ENCODE measurements at places on chromosomes 7 and 10.

GRCh38 chr7:24701261-24702235 lies 55.7 kb downstream of the GSDME start:
- DNase-seq: no peak

DNA sequence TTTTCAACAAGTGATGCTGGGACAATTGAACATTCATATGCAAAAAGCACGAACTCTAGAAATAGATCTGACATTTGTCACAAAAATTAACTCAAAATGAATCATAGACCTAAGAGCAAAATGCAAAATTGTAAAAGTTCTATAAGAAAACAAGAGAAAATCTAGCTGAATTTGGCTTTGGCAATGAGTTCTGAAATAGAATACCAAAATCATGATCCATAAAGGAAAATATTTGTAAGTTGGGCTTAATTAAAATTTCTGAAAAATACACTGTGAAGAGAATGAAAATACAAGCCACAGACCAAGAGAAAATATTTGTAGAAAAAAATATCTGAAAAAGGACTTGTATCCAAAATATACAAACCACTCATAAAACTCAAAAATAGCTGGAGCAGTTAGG lies 698.8 kb upstream of the CELF2 start:
- no peak for DNase-seq

- no peak for DNase-seq
Measured at GRCh38 chr7:155591055-155591775, 44.9 kb upstream of the CNPY1 start.

GRCh38 chr10:48651293-48651692 lies 33.4 kb upstream of the WDFY4 start:
- DNase-seq: no peak

- no peak for DNase-seq
Measured at GRCh38 chr7:28512668-28513440, 100.5 kb downstream of the CREB5 start.

DNA sequence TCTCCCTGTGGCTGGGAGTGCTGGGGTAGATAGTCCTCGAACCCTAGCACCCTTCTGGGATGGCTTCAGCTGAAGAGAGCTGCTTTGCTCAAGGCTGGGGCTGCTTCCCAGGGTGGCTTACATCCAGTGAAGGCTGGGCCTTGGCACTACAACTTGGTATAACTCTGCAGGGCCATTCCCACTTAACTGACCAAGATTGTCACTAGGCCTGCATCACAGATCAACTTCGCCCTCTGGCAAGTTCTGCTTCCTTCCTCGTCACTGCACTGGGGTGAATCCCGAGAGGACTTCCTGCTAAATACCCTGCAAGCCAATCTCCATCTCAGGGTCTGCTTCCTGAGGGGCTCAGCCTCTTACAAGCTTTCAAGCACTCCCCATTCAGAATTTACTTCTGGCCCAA lies 195.2 kb downstream of the DOCK4 start:
- no peak for DNase-seq

DNA sequence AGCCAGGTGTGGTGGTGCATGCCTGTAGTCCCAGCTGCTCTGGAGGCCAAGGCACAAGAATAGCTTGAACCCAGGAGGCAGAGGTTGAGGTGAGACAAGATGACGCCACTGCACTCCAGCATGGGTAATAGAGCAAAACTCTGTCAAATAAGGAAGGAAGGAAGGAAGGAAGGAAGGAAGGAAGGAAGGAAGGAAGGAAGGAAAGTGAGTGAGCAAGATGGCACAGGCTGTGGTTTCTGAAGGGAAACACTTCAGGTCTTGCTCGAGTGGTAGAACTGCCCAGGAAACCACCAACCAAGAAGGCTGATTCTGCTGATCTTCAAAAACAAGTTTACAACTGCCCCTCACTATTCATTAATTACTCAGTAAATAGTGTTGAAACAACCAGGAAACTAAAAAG lies 45.2 kb downstream of the EZH2 start:
- no peak for DNase-seq

- no peak for DNase-seq
Measured at GRCh38 chr7:13489386-13489785, 500.1 kb downstream of the ETV1 start.

GRCh38 chr7:29854257-29854938 lies 48.1 kb downstream of the WIPF3 start:
- DNase-seq: no peak

DNA sequence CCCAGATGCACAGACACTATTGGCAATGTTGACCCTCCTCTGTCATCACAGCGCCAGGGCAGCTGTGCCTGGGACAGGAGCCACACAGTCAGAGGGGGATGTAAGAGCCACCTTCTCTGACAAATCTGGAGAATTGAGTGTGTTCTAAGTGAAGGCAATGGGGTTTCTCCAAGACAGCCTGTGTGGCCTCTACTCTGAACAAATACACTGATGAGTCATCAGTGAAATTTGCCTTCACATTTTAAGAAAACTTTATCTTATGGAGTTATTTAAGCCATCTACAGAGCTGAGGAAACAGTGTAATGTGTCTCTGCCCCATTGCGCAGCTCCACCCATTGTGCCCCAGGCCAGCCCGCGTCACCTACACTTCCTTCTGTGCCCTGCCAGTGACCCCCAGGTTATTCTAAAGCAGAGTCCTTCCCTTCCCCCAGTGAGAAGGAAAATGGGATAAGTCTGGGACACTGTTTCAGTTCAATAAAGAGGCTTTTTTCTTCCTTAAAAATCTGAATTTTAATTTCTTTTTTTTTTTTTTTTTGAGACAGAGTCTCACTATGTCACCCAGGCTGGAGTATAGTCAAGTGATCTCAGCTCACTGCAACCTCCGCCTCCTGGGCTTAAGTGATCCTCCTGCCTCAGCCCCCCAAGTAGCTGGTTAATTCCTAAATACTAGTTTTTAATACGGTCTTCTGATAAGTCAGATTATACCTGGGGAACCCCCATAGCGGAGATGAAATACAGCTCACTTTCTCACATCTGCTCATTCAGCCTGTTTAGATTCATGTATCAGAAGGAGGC lies 21.8 kb downstream of the AKR1E2 start:
- no peak for DNase-seq

DNA sequence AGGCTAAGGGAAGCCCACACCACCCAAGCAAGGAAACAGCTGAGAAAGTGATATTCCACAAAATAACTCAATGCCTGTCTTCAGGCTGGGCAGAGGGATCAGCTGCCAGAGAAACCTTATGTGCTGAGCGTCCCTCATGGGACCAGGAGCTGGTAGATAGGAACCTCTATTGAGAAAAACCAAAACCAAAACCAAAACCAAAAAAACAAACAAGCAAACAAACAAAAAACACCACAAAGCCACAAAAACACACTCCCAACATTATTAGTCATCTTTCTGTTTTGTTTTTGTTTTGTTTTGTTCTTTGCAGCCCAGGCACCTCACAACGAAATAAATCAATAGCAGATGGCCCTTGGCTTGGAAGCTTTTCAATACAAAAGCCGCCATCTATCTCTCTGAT lies 760.8 kb upstream of the CELF2 start:
- DNase-seq: no peak

DNA sequence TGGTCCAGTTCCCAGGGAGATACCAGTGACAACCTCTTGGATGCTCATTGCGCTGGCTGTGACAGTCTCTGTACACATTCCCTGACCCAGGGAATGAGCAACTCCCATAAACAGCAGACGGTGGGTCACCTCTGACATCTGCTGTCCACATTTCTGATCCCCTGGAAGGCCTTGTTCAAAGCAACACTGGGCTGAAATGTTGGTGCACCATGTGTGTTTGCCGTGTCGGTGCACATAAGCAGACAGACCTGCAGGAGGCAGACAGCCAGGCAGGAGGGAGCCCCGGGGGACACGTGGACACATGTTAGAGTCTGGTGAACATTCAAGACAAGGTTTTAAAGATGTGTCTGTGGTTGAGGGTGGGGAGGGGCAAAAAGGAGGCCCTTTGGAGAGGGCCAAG lies 254.9 kb downstream of the PLXNA4 start:
- DNase-seq: no peak

DNA sequence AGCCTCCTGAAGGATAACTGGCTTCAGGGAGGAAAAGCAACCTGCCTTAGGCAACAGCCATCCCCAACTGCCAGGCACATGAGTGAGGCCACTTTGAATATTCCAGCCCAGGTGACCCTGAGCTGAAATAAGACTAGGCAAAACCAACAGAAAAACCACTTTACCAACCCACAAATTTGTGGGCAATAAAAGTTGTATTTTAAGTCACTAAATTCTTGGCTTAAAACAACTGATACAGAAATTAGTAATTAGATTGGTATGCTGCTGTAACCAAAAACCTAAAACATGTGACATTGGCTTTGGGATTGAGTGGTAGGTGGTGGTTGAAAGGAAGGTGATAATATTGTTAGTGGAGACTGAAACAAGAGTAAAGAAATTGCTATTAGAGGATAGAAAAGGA lies 39.9 kb downstream of the ABCB4 start:
- no peak for DNase-seq

- no peak for DNase-seq
Measured at GRCh38 chr7:2926120-2926895, 82.2 kb upstream of the GNA12 start.

DNA sequence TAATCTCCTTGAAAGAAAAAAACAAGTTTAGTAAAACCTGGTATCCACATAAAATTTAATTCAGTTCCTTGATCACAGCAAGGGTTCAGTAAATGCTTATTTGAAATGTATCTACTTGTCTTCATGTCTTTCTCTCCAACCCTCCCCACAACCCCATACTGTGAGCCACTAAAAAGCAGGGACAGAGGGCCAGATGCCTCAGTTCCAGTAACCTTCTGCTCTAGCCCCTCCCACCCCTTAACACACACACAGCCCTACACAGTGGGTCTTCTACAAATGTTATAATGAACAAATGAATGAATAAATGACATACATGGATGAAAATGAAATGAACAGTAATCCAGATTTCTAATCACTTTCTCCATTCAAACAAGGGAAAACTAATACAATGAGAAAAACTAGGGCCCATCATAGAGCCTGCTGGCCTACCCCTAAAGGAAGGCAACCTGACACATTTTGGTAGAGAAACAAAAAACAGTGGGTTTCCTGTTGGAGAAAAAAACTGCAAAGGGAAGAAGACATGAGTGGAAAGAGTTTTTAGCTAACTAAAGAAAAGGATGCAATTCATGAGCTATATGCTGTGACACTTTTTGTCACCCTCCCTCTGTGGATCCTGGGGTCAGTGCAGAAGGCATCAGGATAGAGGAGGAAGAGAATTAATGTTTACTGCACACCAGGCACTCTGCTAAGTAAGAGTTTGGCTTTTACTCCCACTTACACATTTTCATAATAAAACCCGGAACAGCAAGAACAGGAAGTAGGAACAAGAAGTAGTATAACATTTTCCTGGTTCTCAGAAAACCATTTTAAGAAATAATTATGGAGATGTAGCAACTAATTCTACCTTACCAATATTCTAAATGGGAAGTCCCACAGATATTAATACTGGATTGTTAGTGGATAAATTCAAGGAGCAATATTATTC lies 38.1 kb downstream of the ELMO1 start:
- no peak for DNase-seq

GRCh38 chr10:78044179-78044578 lies 10.5 kb downstream of the RPS24 start:
- DNase-seq: no peak

- DNase-seq: no peak
Measured at GRCh38 chr10:108375691-108376090, 1211.2 kb upstream of the SORCS1 start.

DNA sequence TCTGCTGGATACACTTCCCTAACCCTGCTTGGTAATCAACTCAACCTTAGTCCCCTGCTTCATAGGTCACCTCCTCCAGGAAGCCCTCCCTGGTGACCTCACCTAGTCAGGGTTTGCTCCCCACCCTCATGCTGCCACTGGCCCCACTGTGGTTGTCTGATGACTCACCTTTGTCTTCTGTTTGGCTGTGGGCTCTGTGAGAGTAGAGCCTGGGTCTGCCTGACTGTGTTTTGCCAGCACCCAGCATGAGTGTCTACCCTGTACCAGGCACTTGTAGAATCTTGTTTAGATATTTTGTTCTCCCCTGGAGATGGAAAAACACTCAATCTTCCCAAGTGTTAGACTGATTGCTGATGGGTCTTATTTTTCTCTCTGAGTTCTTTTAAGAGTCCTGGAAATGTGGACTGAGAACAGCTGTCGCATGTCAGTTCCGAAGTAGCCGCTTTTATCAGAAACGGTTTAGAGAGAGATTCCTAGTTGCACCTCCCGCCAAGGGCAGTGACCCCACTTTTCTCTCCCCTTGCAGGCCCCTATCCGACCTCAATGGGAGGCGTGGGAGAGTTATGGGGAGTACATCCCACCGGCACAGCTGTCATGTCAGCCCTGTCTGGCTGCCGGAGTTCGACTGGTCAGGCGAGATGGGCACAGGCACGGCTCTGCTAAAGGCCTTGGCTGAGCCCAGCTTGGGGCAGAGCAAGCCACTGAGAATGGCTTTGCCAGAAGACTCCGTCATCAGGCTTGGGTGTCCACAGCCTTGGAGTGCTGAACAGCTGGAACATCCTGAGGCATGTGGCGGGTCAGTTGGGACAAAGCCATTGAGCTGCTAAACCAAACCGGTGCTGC lies 134.3 kb downstream of the GRK5 start:
- no peak for DNase-seq

- DNase-seq: no peak
Measured at GRCh38 chr10:96573036-96573435, 13.8 kb downstream of the TM9SF3 start.

- no peak for DNase-seq
Measured at GRCh38 chr10:88315755-88316154, 267.4 kb downstream of the RNLS start.

DNA sequence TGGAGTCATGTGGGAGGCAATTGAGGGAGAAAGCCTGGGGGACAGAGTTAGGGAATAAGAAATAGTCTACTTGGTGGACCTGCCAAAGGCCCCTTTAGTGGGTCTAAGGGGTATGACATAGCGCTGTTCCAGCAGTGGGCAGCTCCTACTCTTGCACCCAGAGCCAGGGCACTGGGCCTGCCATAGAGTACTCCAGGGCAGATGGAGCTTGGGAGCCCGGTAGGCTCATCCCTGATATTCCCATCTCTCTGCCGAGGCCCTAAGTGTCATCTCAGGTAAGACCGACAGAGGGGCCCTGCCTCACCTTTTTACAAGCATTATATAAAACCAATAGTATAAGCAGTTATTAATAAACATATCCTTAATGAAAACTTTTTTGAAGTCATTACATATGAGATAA lies 9.6 kb downstream of the SAMD9L start:
- no peak for DNase-seq

GRCh38 chr10:11595395-11595692 lies 16.1 kb downstream of the USP6NL start:
- no peak for DNase-seq

Measured in NCI-H1048 (cell line).